ENCODE measurements at places on chromosomes 3 and 15.

DNA sequence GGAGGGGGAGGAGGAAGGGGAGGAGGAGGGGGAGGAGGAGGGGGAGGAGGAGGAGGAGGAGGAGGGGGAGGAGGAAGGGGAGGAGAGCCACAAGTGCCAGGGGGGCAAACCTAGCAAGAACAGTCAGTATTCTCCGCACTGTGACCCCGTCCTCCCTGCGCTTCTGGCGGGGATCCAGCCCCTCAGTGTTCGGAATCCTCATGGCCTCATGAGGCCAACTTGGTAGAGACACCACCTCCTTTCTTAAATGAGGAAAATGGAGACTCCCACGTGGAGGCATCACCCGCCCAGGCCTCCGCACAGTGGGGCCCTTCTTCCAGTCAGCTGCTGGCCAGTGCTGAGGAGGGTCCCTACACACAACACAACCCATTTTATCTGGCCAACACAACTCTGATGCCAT lies 163.4 kb downstream of the XXYLT1 start:
- DNase-seq, result no peak

DNA sequence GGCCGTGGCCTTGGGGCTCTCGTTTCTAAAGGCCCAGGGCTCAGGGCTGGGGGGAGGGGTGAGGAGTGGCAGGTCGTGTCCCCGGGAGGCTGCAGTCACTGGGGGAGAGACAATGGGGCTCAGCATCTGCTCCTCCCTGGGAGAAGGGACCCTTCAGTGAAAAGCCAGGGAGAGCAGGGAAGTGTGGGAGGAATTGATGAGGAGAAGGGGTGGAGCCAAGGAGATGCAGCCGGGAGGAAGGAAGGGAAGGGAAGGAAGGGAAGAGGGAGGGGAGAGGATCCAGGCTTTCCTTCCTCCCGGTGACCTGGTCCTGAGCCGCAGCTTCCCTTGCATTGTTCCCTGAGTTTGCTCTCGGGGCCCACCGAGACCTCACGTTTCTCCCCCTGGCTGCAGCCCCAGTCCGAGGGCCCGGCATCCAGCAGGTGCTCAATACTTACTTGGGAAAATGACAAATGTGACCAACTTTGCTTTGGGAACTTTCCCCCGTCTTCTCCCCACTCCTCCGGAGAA lies 1.4 kb upstream of the ZNF710 start:
- DNase-seq, result no peak

- DNase-seq, result no peak
These were observed 19.9 kb downstream of the ACKR2 start for GRCh38 chr3:42829083-42829627.

DNA sequence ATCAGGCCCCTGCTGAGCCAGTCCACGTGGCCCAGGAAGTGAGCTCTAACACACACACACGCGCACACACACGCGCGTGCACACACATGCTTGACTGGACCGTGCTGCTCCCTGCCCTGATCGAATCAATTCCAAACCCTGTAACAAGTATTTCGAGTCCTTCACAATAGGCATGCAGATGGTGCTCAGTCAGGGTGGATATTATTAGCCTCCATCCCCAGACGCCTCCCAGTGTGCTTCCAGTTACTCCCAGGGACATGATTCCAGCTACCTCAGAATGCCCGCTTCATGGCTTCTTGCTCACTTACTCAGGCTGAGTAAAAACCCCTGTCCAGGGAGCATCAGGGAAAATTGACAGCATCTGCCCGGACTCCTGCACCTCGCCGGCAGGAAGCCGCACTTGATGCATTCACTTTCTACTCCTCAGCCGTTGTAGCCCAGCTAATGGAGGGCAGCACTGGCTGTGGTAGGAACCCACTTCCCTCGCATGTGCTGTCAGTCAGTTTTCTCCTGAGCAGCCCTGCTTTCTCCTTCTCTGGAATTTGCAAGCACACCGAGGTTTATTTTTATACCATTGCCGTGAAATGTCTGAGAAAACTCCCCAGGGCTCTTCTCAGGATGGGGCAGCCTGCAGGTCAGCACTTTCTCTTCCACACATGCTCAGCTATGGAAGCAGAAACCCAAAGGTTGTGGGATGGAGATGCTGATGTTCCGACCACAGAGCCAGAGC lies 126.1 kb upstream of the ABHD17C start:
- DNase-seq, result no peak

GRCh38 chr15:58330741-58331559 lies 100.8 kb upstream of the LIPC start:
- no peak for DNase-seq

Measured in AG09309 (cell line).